ENCODE measurements at places on chromosomes 12 and 14.
A peak's percentile ranks its signal among the peaks of the same experiment; 100 is the strongest.

DNA sequence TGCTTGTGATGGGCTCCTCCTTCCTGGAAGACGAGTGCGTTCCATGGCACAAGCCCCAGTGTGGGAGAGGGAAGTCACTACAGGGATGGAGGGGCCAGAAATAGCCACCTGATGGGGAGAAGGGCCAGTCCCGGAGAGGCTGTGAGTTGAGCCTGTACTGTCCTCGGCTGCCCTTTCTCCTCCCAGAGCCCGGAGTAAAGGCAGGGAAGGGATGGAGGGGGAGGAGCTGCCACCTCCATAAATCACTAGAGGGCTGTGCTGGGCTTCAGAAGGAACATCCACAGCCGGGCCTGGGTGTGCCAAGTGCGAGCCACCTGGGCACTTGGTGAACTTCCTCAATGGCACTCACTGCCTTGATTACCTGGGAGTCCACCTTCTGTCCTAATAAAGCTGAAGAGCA lies 110.1 kb downstream of the RBM19 start:
- DNase-seq, result no peak

GRCh38 chr12:81114226-81114625 lies 36.3 kb downstream of the ACSS3 start:
- DNase-seq, result no peak

GRCh38 chr12:63915105-63915800 lies 70.8 kb downstream of the SRGAP1 start:
- peak; percentile 29 for DNase-seq

DNA sequence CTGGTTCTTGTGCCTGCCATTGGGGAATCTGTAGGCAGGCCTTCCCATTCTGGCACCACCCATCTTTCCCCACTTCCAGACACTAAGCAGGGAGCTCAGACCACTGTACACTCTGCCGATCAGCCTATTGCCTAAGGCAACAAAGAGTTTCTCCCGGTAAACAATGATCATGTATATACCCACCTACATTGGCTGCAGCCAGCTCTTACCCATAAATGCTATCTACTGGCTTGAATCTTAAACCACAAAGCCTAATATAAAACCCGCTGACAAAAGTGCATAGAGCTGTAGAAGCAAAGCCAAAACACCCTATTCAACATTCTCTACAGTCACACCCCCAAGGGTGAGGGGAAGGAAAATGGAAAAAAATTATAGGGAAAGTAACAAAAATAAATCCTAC lies 20.8 kb upstream of the GLIPR1 start:
- DNase-seq, result no peak

DNA sequence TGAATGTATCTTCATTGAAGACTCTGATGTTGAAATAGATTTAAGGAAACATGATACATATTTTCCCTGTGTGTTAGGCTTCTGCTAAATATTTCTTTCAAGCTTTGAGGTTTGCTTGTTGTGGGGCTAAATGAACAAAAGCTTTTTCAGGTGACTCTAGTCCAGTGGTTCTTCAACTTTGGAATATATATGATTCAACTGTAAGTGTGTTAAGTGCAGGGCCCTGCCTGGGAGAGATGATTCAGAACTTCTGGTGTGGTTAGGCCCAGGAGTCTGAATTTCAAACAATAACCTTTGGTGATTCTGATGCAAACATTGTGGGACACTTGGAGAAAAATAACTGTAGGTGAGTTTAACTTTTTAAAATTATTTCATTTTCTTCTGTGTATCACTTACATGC lies 93.0 kb downstream of the TRHDE start:
- DNase-seq, result no peak

DNA sequence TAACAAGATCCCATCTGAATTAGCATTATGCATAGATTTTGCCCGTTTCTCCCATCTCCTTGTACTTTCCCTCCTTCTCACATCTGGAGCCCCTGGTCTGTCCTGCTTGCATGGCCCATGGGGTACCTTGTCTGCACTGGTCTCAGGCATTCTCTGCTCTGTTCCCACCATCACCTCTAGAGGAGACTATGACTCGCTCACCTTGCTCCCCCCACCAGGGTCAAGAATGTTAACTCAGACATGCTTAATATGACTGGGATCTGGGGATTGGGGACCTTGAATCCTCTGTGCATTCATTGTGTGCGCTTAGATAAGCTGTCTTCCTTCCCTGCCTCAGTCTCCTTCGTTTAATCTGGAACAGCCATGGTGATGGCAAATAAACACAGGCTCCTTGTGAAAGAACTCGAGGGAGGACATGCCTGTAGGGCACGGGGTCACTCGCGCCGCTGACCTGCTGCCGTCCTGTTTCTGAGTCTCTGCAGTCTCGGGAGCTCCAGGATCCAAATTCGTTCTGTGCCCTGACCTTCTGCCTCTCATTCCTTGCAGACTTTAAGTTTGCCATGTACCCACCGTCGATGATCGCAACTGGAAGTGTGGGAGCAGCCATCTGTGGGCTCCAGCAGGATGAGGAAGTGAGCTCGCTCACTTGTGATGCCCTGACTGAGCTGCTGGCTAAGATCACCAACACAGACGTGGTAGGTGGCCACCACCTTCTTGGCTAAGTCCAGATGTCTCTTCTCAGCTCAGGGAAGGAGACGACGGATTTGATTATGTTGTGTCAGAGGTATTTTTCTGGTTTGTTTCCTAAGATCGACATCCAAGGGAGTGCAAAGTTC lies 15.0 kb downstream of the CCND2 start:
- no peak for DNase-seq

DNA sequence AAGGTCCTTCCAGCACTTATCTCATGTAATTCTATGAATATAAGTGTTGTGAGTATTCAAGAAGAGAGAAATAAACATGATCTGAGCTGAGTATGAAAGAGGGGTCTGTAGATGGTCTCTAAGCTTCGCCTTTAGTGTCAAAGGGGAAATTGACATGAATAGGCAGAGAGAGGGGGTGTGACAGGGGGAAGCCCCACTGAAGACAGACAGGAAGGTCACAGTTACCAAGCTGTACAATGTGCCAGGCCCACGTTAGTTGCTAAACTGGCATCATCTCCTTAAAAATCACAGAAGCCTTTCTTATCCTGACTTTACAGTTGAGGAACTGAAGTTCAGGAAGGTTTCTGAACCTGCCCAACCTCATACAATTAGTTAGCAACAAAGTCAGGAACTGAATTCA lies 7.6 kb downstream of the ARHGEF40 start:
- no peak for DNase-seq

Data from forelimb muscle (tissue), 1 donor.